ENCODE measurements at places on chromosomes 3 and 15.

DNA sequence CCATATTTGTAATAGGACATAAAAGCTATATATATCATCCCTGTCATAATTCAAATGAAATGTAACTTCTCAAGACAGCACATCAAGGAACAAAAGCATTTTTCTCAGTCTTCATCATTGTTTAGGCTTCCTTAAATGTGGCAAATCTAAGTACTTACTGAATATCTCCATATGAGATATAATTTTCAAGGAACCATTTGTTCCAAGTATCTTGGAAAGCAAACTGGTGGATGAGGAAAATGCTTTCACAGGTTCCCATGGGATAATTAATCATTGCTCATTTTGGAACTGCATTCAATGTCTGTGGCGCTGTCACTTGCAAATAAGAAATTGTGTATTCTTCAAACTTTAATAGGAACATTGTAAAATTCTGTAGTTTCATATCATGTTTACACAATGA lies 52.6 kb upstream of the ZNF385D start:
- no peak for DNase-seq

DNA sequence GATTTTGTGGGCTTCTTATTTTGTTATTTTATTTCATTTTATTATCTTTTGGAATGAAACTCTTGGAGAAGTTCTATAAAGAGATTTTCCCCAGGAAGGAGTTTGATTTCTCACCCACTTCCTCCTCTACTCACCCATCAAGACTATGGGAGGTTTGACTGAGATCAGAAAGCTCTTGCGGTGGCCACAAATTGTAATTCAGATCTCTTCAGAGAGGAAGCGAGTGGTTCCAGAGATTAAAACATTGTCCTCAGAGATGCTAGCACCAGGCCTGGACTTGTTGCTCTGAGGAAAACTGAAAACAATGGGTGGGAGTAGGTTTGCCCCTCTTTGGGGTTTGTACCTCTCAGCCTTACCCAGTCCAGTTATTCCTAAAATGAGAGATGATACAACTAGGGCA lies 8.1 kb upstream of the MUC13 start:
- DNase-seq, result no peak

GRCh38 chr15:39869254-39869653 lies 50.8 kb downstream of the GPR176 start:
- no peak for DNase-seq

GRCh38 chr15:89776274-89777072 lies at the start of gene MESP2:
TSS of gene MESP2 (plus strand) at chr15:89776332. CDS start at chr15:89776358, 26 bp downstream.
- DNase-seq, result no peak

GRCh38 chr3:169661361-169662131 lies 2.0 kb downstream of the MECOM start:
- DNase-seq, result no peak

- DNase-seq, result no peak
These were observed 288.0 kb upstream of the CHRM5 start for GRCh38 chr15:33680336-33680735.

GRCh38 chr3:156037356-156037755 lies 83.0 kb upstream of the KCNAB1 start:
- no peak for DNase-seq

DNA sequence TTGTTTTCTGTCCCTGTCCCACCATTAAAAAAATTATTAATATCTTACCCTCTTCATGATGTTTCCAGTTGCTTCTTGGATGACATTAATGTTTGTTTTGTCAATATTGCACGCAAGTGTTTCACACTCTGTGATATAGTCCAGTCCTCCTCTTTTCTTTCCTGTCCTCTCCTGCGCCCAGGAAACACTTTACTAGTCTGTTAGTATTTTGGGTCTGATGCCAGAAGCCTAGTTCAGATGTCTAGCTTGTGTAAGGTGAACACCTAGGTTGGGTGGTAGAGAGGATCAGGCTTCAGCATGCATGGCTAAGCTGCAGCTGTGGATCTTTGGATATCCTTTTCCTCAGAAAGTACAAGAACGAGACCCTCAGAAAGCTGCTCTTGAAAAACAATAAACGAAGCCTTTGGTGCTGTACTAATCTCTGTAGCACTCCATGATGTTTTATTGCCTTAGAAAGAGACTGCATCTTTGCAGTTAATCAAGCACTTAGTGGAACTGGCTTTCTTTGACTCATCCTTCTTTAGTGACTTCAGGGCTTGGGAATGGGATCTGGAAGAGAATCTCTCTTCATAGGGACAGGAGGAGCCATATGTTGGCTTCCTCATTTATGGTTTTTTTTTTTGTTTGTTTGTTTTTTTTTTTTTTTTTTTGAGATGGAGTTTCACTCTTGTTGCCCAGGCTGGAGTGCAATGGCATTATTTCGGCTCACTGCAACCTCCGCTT lies 253.4 kb downstream of the LPP start:
- no peak for DNase-seq

GRCh38 chr3:196662033-196662432 lies 22.5 kb downstream of the NRROS start:
- DNase-seq, result no peak

DNA sequence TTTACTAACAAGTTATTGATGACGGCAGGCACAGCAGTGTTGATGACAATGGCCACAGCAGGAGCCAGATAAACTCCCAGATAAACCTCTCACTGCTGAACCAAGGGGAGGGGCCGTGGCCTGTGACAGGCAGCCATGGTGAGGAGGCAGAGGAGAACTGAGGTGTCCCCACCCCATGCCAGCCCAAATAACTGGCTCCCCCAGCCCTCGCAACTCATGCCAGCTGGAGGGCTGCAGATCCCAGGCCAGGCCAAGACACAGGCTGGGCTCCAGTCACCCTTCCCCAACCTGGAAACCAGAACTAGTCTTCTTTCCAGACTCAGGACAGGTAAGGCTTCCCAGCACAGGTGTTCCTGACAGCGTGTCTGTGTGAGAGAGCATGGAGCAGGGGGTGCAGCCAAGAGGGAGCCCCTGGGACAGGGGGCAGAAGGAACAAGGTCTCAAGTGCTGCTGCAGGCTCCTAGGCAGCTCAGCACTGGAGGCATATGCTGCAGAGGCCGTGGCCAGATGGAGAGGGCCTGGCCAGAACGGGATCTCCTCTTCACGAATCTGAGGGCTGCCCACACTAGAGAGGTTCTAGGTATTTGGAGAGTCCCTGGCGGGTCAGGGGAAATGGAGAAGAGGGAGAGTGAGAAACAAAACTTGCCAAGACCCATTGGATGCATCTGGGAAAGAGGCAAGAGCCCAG lies 15.9 kb downstream of the PLA2G4F start:
- DNase-seq, result no peak

- no peak for DNase-seq
These were observed at the start of gene HCN4 for GRCh38 chr15:73368301-73369136. TSS of gene HCN4 (minus strand) at chr15:73368958. CDS start at chr15:73368270, 688 bp downstream.

- no peak for DNase-seq
These were observed 35.5 kb downstream of the RFX7 start for GRCh38 chr15:56208185-56208584.

DNA sequence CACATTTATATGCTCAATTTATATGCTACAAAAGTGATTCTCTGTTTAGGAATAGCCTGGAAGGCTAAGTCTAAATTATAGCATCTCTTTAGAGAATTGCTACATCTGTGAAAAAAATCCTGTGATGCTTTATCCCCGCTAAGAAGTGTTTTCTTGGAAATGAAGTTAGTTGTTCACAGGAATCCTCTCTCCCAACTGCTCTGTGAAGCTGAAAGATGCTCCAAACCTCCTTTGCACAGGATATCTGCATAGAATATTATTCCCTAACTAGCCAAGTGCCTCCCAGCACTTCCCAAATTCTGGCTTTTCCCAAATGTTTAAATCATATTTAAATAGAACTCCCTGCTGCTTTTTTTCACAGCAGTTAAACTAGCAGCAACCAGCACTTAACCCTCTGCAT lies 132.2 kb downstream of the SRGAP3 start:
- no peak for DNase-seq

GRCh38 chr15:74188216-74188615 lies 14.4 kb downstream of the STRA6 start:
- DNase-seq, result no peak

GRCh38 chr3:38268522-38268921 lies 2.9 kb downstream of the SLC22A13 start:
- DNase-seq, result no peak

DNA sequence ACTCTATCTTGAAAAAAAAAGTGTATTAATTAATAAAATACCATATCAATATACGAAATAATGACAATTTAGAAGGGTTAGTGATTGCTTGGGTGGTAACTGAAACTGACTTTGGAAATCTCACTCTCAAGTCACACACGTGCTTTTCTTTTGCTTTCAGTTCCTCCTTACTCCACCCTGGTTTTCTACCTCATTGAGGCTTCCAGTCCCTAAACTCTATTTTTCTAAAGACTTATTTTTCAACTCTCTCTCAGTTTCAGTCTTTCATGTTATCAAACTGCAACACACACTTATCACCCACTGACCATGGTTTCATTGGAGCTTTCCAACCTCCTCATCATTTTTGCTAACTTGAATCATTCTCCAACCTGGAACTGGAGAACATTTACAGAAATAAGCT lies 23.5 kb downstream of the IL12A start:
- no peak for DNase-seq

DNA sequence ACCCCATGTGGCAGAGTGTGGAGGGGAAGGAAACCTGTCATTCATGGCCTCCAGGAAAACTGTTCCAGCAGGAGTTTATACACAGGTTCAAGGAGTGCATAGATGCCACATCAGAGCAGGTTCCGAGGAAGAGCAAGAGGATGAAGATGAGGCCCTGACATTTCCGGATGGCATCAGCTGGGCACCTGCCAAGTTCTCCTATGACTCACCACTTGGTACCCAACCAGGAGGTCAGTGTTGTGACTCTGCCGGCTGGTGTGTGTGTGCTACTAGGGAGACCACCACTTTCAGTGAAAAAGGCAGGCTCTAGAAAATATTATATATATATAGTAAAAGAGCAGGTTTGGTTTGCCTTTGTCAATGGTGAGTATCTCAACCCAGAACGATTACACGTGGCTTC lies 69.3 kb downstream of the NTRK3 start:
- no peak for DNase-seq

GRCh38 chr15:68612979-68613740 lies 34.4 kb downstream of the CORO2B start:
- no peak for DNase-seq

DNA sequence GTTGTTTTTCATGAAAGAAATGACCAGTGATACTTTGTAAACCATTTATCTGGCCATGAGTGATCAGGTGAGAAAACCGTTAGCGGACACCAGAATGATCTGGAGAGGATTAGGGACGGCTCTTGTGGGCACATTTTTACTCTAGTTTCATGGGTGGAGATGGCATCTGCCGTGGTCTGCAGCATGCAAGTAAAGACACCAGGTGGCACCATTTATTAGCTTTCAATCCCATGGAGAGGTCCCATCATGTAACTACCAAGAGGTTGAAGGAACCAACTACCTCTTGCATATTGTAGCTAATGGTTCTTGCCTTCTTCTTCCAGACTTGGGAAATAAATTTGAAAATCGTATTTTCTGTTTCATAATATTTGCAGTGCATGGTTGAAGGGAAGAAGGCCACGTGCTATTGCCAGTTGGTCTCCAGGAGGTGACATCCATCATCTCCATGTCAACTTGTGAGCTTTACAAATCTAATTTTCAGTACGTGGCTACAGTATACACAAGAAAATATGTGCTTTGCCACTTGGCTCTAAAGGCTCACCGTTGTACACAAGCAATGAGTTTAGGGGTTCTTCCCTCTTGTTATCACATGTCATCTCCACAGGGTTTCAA lies 1.5 kb upstream of the MAPKBP1 start:
- peak; percentile 61 for DNase-seq

GRCh38 chr3:47299381-47300318 lies 16.9 kb downstream of the KLHL18 start:
- no peak for DNase-seq

- no peak for DNase-seq
These were observed 356.2 kb downstream of the OCA2 start for GRCh38 chr15:27742751-27743477.

- DNase-seq, result no peak
These were observed 17.4 kb upstream of the SYNM start for GRCh38 chr15:99087405-99087943.

- no peak for DNase-seq
These were observed 16.6 kb downstream of the SCAANT1 start for GRCh38 chr3:63895422-63896189.

DNA sequence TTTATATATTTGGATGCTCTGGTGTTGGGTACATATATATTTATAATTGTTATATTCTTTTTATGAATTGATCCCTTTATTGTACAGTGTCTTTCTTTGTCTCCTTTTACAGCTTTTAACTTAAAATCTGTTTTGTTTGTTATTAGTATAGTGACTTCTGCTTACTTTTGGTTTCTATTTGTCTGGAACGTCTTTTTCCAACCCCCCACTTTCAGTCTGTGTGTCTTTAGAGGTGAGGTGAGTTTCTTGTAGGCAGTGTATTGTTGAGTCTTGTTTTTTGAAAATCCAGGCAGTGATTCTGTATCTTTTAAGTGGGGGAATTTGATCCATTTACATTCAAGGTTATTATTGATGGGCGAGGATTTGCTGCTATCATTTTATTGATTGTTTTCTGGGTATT lies 62.0 kb downstream of the AP4E1 start:
- DNase-seq, result no peak

DNA sequence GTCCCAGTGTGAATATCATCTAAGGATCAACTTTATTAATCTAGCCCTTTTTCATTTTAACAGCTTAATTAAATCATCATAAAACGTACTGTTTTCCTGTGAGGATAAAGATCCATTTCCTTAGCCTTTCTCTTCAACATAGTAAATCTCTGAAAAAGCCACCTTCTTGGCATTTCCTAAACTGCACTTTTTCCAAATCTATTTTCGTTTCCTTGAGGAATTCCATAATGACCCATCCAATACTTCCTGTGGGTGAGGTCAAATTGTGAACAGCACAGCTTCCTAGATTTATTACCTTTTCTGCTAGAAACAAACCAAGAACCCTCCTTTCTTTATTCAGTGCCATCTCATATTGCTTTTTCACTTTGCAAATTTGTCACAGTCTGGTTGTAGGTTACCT lies 129.4 kb upstream of the CNTN4 start:
- DNase-seq, result no peak

DNA sequence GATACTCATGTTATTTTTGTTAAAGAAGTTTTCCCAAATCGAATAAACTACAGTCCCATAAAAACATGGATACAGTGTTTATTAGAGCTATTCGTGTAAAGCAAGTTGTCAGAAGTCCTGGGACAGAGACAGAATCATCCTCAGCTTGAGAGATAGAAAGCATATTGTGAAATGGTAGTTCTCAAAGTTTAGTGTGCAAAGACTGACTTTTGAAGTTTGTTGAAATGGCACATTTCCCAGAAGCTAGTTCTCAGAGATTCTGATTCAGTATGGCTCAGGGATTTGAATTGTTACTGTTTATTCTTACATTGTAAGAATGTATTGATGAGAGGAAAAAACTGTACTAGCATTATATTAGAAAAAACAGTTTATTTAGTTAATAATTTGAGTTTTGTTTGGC lies 22.1 kb downstream of the GABRR3 start:
- DNase-seq, result no peak

DNA sequence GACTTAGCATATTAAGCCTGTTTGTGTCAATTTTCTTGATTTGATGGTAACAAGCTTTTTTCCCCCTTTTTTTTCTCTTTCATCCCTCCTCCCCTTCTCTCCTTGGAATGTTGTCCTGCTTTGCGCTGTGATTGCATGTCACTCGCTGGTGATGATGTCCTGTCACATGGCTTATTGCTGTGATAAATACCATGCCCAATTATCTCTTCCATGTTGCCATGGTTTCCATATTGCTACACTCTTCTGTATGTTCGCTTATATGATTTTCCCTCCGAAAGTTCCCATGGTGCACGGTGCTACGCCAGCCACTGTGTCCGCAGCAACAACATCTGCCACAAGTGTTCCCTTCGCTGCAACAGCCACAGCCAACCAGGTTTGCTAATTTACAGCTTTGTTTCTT lies 187.3 kb downstream of the MBNL1 start:
- no peak for DNase-seq

Measured in NCI-H1694 (cell line).